Stimulated activated CD8-positive, alpha-beta memory T cell treated with anti-CD3 and anti-CD28 coated beads, Interleukin-12 subunit alpha, Interleukin-12 subunit beta, amount 100 ng/mL, for 1 hour (primary cell): ENCODE measurements at places on chromosomes 5 and 9.

DNA sequence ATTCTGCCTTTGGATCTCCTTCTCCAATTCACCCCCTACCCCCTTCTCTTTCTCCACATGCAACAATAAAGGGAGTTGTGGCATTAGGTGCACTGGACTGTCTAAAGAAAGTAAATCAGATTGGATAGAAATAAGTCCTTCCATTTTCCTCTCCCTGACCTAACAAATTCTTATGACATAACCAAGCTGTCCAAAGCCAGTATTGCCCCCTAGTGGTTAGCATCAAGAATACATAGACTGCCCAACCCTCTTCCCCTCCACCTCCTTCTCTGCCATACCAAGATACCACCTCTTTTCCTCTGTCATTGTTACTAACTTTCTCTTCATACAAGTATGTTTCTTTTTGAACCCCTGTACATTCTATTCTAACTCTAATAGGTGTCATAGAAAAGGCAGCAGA, 45.7 kb downstream of the PPARGC1B start:
- DNase-seq, result no peak

- DNase-seq, result no peak
These were observed 5.3 kb downstream of the SH3PXD2B start for GRCh38 chr5:172448999-172449398.

GRCh38 chr9:137614631-137615386, 4.0 kb upstream of the EHMT1 start:
- no peak for DNase-seq

DNA sequence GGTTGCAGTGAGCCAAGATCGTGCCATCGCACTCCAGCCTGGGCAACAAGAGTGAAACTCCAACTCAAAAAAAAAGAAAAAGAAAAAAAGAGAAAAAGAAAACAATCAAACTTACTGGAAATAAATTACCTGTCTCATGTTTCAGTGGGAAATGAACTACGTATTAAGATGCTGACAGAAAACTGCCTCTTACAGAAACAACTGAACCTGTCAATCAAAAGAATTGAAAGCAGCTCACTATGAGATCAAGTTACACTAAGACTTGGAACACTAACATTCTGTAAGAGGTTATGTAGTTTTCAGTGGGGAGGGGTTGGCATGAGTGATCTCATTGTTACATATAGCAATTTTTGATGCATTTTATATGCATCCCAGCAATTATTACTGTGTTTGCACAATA, 64.4 kb upstream of the SPATA31E1 start:
- no peak for DNase-seq

GRCh38 chr5:61252643-61252925, 79.5 kb upstream of the ZSWIM6 start:
- no peak for DNase-seq

- no peak for DNase-seq
These were observed 76.8 kb downstream of the MVB12B start for GRCh38 chr9:126403397-126403796.

GRCh38 chr5:141369994-141370848, at the start of gene PCDHGB3:
PCDHGB3 (plus strand) TSS chr5:141370242; CDS start chr5:141370395, 153 bp downstream.
- DNase-seq, result no peak

DNA sequence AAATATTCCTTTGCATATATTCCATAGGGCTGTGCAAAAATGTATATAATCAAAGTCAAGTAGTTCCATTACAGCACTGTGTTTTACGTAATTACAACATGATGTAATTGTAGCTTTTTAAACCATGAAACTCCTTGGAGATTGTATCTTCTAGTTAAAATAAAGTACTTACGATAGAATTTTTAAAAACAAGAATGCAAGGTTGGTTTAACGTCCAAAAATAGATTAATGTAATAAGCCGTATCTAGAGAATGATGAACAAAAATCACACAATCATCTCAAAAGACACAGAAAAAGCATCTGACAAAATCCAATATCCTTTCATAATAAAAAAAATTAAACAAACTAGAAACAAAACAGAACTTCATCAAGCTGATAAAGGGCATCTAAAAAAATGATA, 86.2 kb downstream of the DENND1A start:
- no peak for DNase-seq

DNA sequence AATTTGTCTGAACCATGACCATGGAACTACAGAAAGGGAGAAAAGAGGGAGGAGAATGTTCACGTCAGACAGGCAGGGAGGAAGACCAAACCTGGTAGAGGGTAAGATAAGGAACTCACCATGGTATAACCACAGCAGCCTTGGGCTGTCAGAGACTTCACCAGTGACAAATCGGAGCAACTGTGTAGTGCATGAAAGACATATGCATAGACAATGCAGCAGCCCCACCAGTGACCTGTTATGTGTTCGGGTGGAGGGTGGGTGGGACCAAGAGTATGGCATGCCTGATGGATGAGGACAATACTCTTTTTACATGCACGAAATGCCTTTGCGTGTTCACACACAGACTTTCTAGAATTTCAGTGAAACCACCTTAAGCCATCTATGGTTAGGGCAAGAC, 221.8 kb upstream of the RASEF start:
- no peak for DNase-seq

GRCh38 chr9:109052416-109052815, 39.1 kb upstream of the CTNNAL1 start:
- DNase-seq, result no peak

GRCh38 chr5:2187156-2187555, 304.4 kb upstream of the IRX4 start:
- no peak for DNase-seq
